ENCODE measurements at places on chromosomes 2 and 18. TPM values are rescaled to one million over a fixed set of nuclear protein-coding genes. Genes with fewer than 3 reads are reported as not detected.

FBXO36 gene
- total RNA-seq, result 8.1 TPM

WDCP gene
- total RNA-seq, result 18.0 TPM

RETSAT gene
- 16.0 TPM for total RNA-seq

DPYSL5 gene
- 90.2 TPM for total RNA-seq

POTEF gene
- total RNA-seq, result 0.27 TPM
